ENCODE measurements at places on chromosomes 5 and 9.

- no peak for DNase-seq
These were observed 273.0 kb downstream of the ELAVL2 start for GRCh38 chr9:23552876-23553601.

DNA sequence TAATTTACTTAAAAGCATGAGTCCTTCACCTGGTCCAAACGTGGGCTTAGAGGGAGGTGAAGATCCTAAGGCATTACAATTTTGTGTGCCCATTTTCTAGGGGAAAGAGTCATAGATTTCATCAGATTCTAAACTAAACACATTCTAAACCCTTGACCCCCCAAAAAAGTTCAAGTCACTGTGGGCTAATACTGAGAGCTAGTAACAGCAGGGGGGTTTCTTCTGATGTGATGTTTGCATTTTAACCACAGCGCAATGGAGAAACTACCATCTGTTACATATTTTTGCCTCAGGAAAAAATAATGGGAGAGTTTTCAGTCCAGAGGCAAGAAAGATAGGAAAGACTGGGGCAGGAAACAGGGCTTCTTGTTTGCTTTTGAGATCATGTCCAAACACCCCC, 110.8 kb upstream of the SLC1A3 start:
- no peak for DNase-seq

DNA sequence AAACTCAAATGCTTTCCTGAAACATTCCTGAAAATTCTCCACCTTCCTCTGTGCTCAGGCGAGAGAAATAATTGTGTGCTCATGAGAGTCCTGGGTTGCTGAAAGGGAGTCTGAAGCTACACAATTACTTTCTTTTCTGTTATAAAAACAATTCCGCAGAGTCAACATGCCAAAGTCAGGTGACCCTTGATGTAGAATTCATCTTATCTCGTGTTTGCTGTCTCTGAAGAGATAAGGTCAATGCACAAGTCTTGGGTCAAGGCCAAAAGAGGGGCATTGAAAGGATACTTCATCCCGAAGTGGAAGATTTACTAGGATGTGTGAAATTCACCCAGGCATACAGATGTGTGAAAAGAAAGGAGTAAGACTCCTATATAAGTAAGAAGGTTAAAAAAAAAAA, 493.5 kb downstream of the SEMA5A start:
- DNase-seq, result no peak

DNA sequence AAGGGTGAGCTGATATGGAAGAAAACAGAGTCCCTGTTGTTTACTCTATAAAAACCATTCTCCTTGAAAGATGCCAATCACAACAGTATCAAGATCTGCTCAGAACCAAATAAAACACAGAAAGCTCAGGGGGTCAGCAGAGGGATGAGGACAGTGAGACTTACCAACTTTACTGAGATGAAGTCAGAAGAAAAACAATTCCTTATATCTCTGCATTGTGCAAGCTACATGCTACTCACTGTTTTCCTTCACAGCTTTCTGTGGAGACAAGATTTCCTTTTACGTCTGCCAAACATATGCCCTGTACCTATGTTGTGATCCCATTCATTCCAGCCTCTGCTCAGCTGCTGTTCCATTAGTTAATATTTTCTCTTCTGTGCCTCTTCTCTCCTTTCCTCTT, 185.6 kb downstream of the TSSK1B start:
- DNase-seq, result no peak

- DNase-seq, result no peak
These were observed 32.3 kb downstream of the NTRK2 start for GRCh38 chr9:84701801-84702200.
